ENCODE measurements at places on chromosomes 11 and 22.

GRCh38 chr22:25282346-25282670, 62.9 kb downstream of the CRYBB2 start:
- no peak for DNase-seq

DNA sequence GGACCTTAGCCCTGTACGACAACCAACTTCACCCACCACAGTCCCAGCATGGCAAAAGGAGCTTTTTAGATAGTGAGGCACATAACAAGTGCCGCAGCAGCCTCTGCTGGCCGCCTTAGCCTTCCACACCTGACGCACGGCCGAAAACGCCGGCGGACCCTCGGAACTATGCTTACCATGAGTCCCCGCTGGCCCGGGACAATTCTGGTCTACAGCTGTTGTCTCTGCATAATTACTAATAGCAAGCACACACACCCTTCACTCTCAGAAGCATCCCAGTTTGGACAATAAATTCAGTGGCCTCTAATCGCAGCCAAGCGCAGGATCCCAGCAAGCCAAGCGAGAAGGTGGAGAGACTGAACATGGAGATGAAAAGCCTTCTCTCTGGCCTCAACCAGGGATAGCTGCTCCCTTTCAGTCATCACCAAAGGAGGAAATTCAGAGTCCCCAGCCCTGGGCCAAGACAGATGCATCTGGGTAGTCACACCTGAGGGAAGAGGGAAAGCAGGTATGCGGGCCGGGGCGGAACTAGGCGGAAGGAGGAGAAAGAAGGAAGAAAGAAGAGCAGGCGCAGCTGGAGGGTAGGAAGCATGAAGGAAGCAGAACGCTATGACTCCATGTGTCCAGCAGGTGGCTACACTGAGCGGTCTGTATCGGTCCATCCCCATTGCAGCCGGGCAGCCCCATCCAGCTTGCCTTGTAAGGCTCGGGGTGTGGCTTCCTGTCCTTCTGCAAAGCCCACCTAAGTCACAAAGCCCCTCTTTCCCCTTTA, 40.3 kb downstream of the BUD13 start:
- DNase-seq = peak; percentile 30

DNA sequence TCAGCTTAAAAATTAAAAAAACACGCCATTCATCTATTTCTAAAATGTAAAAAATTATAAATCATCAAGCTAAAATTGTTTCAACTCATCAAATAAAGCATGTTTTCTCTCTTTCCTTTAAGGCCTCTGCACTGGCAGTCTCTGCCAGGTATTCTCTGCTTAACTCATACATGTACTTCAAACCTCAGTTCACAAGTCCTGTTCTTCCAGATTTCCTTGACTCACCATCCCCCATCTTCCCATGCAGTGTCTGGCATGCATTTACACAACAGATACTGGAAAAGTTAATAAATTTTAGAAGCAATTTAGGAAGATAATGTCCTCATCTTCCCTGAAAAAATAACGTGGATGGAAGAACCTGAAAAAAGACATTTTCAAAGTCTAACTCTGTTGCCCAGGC, 32.5 kb downstream of the CSTF3 start:
- DNase-seq = no peak

DNA sequence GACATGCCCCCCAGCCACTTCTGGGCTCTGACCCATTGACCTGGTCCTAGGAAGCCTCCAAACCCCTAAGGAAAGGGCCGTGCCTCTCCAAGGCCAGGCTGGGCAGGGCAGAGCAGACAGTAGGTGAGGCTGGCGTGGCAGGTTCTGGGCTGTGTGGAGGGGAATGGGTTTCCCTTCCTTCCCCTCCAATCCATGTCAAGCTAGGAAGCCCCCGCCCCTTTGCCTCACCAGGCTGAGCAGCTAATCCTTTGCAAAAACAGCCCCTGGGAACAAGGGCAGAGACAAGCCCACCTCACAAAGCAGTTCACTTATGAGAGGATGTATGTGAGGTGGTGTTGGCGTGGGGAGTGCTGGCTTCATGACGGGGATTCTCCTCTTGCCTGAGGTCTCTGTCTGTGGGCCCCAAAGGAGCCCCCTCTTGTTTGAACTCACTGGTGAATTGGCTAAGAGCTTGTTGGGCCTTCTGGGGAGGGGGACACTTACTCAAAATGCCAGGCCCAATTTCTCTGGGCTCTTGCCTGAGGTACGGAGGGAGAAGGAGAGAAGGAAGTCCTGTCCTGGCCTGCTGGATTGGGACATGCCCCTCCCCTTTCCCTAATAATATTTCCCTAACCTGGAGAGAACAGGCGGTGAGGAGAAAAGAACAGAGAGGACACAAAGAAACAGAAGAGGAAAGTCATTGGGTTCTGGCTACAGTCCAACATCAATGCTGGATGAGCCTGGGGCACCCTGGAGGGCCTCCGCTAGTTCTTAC, 1.6 kb upstream of the TRIM29 start:
- no peak for DNase-seq

DNA sequence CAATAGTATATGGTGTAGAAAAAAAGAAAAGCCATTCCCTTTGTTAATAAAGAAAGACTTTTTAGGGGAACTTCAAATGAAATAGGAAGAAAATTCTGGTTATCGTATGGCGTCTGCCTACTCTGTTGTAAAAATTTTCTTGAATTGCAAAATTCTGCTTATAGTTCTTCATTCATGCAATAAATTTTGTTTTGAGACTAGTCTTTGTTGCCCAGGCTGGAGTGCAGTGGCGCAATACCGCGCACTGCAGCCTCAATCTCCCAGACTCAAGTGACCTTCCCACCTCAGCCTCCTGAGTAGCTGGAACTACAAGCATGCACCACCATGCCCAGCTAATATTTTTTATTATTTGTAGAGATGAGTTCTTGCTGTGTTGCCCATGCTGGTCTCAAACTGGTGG, 5.8 kb downstream of the DDIAS start:
- no peak for DNase-seq

- DNase-seq = no peak
These were observed 39.9 kb downstream of the OR2AT4 start for GRCh38 chr11:75056814-75057213.

- no peak for DNase-seq
These were observed 1.9 kb downstream of the CEP57 start for GRCh38 chr11:95792200-95792599.

DNA sequence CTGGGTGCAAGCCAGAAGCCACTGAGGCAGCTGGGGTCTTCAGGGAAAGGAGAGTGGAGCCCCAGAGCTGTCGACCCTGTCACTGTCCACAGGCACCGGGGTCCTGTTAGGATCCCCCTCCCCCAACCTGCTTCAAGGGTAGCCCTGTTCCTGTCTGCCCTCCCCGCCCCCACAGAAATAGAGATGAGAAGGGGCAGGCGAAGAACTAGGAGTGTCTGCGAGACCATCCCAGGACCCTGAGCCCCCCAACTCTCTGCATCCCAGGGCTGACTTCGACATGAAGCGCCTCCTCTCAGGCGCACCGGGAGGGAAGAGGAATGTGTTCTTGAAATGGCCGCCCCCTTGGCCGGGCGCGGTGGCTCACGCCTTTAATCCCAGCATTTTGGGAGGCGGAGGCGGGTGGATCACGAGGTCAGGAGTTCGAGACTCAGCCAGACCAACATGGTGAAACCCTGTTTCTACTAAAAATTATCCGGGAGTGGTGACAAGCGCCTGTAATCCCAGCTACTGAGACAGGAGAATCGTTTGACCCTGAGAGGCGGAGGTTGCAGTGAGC, 607 bp upstream of the ZNF70 start:
- no peak for DNase-seq

DNA sequence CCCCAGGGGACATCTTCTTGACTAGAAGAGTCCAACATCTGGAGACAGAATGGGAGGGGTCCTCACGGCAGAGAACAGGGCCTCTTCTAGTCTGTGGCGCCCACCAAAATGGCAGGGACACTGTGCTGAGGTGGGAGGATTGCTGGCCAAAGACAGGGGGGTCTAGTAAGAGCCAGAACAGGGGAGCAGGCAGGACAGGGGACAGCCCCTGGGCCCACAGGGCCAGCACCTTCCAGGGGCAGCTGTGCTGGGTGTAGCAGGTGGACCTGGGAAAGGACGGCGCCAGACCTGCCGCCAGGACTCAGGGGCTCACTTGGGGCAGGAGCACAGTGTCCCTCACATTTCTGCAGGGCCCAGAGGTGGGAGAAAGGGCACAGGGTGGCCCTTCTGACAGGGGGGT, 858 bp upstream of the APOBEC3A start:
- no peak for DNase-seq

GRCh38 chr11:134858783-134859480, 446.9 kb upstream of the B3GAT1 start:
- DNase-seq = no peak

- DNase-seq = no peak
These were observed 237.6 kb upstream of the C11orf87 start for GRCh38 chr11:109184376-109184775.

GRCh38 chr22:49213731-49214352, 613.8 kb downstream of the BRD1 start:
- DNase-seq = no peak
